ENCODE measurements at places on chromosomes 13 and 19.

- no peak for DNase-seq
These were observed at the start of gene PHLDB3 for GRCh38 chr19:43504426-43505185. Gene PHLDB3, minus strand, starts transcription at chr19:43504746. Its CDS starts 628 bp downstream, at chr19:43504118.

GRCh38 chr19:1510442-1510806 is 2.4 kb downstream of the ADAMTSL5 start:
- DNase-seq, result no peak

DNA sequence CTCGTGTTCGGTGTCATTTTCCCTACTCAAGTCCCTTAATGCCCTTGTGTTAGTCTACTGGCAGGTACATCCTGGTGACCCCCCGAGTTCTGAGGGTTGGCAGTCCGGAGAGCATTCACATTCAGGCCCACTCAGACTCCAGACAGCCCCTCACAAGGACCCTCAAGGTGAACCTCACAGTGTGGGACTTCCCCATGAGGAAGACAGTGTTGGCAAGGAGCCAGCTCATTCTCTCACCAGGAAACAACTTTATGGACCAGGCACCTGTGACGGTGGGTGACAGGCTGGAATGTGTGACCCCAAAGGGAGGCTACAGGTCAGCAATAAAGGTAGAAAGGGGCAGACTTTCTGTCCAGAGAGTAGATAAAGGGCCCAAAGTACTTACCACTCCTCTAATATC is 24.5 kb downstream of the RDH8 start:
- no peak for DNase-seq

GRCh38 chr13:81697826-81698225 is 1356.9 kb upstream of the SPRY2 start:
- no peak for DNase-seq

- peak; percentile 28 for DNase-seq
These were observed 21.7 kb upstream of the LAMP1 start for GRCh38 chr13:113275387-113275786.

GRCh38 chr13:42728507-42729180 is 52.7 kb upstream of the FAM216B start:
- DNase-seq, result no peak

DNA sequence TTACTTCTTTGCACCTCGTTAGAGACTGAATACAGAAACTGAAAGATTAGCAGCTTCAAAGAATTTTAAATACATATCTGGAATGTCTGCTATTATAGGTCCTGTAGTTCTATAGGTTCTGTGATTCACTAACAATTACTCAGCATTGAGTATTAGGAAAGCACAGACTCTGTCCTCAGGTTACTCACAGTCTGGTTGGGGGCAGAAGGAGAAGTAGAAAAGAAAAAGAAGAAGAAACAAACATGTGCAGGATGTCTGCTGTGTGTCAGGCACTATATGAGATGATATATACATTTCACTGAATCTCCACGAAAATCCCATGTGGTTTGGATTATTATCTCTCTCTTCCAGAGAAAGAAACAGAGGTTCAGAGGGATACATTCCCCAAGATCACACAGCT is 40.1 kb downstream of the SERTM1 start:
- no peak for DNase-seq

DNA sequence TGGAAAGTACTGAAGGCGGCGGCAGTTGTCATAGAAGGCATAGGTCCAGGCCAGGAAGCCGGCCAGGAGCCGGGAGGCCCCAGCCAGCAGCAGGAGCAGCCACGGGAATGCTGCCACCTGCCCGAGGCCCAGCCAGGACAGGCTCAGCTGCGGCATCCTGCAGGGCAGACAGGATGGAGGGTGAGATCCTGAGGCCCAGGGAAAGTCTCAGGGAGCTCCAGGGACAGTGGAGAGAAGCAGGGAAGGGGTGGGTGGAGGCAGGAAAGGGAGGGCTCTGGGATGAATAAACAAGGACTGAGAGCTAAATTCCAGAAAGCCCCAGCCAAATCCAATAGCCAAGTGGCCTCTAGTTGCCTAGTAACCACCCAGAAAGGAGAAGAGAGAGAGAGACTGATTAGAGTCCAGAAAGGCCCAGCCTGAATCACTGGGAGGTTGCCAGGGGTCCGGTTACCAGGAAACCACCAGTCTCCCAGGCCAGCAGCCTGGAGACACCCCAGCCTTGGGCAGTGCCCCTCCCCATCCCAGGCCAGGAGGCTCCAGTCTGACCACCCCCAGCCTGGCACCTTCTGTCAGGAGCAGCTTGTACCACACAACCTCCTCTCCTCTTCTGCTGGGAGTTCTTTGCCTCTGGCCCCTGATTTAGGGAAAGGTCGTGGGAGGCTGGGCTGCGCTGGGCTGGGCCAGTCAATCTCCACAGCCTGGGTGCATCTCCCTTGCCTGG is 7.5 kb upstream of the OR10H5 start:
- DNase-seq, result peak; percentile 58

DNA sequence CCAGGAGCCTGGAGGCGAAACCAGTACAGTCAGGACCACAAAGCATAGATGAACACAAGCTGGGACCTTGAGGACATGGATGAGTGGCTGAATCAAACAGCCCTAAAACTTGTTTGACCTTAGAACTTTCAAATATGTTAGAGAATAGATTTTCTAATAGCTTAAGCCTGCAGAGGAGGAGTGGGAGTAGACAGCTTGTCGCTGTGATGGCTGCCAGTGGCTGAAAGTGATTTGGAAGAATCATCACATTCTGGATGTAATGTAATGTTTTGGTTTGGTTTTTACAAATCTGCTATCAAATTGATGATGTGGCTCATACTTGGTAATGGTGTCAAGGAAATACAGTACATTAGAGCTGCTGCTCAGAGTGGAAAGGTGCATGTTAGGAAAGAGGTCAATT is 12.0 kb downstream of the IGFL3 start:
- DNase-seq, result no peak

DNA sequence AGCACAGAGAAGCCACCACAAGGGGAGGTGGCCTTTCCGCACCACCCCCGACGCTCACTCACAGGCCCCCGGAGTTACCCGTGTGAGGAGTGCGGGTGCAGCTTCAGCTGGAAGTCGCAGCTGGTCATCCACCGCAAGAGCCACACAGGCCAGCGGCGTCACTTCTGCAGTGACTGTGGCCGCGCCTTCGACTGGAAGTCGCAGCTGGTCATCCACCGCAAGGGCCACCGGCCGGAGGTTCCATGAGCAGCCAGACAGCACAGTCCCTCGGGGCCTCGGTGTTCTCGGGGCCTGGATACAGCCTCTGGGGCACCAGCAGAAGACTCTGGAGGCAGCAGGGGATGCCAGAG is 4.3 kb downstream of the ZNF446 start:
- no peak for DNase-seq

DNA sequence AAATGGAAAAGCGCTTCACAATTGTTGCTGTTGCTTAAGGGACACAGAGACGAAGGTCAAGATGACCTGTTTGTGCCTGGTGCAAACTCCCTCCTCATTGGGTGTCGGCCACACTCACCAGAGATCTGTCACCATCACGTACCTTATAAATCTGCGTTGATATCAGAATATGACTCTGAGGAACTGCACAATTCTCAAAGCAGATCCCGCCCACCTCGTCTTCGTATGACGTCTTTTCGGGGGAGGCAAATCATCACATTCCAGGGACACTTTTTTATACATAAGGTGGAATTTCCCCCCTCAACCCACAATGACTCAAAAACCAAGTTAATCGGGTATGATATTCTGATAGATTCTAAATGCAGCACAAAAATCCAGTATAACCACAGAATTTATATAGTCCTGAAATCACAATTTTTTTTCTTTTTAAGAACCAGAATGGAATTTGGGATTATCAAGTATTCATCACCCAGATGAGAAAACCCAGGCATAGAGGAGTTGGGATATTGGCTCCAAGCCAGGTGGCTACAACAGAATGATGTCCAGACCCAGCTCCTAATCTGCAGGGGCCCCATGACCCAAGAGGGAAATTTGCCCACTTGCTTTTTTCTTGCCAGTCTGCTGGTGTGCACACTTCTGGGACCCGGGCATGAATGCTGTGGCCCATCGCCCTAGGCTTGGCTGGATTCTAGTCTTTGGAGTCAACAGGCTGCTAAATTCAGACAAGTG is 50.6 kb upstream of the MTIF3 start:
- DNase-seq, result no peak

GRCh38 chr13:110961959-110962358 is 47.1 kb upstream of the ANKRD10 start:
- DNase-seq, result no peak

GRCh38 chr19:44603201-44603945 is 10.0 kb upstream of the IGSF23 start:
- no peak for DNase-seq

All from frontal cortex (tissue), 4 donors.